Amniotic stem cell (primary cell): ENCODE measurements at places on chromosomes 5 and 9.

- DNase-seq: no peak
Observed at GRCh38 chr9:94210616-94211603, 48.2 kb upstream of the ZNF169 start.

GRCh38 chr5:160694896-160695295 lies 157.1 kb downstream of the ATP10B start:
- DNase-seq: no peak

DNA sequence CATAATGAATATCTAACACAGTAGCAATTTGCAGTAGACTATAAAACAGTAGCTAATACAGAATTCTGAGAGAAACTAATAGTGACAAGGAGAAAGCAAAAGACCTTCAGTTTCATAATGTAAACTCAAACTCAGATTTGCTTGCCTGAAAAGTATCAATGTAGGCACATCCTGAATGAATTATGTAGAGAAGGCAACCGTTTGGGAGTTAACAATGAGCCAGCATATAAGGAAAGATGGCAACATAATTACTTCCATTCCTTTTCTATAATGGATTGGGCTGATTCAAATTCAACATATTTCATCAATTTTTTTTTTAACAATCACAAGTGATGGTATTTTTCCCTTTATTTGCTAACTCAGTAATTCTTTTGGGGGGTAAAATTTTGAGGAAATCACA lies 261.6 kb downstream of the SEMA5A start:
- no peak for DNase-seq

- DNase-seq: no peak
Observed at GRCh38 chr5:36407396-36407795, 105.7 kb upstream of the RANBP3L start.

GRCh38 chr9:1140057-1140456 lies 89.9 kb downstream of the DMRT2 start:
- no peak for DNase-seq

- DNase-seq: no peak
Observed at GRCh38 chr5:1797103-1797800, 2.4 kb downstream of the MRPL36 start.

DNA sequence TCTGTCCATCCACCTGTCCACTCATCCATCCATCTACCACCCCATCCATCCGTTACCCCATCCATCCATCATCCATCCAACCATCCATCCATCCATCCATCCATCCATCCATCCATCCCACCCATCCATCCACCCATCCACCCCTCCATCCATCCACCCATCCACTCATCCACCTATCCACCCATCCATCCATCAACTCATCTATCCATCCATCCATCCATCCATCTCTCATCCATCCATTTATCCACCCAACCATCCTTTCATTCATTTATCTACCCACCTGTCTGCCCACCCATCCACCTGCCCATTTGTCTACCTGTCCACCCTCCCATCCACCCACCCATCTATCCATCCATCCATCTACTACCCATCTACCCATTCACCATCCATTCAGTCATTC lies 84.1 kb upstream of the ASS1 start:
- no peak for DNase-seq

- no peak for DNase-seq
Observed at GRCh38 chr5:134127376-134127861, 12.9 kb downstream of the TCF7 start.

GRCh38 chr5:5941486-5941885 lies 436.9 kb downstream of the MED10 start:
- DNase-seq: no peak

DNA sequence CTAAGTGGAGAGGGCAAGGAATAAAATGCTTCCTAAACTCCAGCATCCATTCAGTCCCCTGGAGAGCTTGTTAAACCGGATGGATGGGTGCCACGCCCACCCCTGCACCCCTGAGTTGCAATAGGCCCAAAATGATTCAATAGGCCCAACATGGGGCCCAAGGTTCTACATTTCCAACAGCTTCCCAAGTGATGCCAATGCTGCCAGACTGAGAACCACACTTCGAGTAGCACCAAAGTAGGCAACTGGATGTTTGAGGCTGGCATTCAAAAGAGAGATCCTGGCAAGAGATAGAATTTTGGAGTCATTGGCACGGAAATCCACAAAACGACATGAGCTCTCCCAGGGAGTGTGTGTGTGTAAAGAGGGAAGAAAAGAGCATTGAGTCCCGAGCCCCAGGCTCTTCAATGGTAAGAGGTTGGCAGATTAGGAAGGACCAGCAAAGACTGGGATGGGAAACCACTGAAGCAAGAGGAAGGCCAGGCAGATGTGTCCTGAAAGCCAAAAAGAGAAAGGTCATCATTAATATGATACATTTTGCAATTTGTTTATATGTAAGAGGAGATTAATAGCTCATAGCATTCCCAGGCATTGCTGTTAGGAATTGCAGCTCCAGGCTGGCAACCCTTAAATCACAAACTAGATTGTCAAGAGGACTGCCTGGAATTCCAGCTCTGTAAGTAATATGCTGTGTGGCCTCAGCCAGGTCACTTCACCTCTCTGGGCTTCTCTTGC lies 130.6 kb downstream of the KCNIP1 start:
- no peak for DNase-seq

- DNase-seq: no peak
Observed at GRCh38 chr5:82595113-82595512, 317.0 kb upstream of the RPS23 start.

GRCh38 chr9:112753725-112754124 lies 3.2 kb downstream of the SNX30 start:
- DNase-seq: peak; percentile 56

DNA sequence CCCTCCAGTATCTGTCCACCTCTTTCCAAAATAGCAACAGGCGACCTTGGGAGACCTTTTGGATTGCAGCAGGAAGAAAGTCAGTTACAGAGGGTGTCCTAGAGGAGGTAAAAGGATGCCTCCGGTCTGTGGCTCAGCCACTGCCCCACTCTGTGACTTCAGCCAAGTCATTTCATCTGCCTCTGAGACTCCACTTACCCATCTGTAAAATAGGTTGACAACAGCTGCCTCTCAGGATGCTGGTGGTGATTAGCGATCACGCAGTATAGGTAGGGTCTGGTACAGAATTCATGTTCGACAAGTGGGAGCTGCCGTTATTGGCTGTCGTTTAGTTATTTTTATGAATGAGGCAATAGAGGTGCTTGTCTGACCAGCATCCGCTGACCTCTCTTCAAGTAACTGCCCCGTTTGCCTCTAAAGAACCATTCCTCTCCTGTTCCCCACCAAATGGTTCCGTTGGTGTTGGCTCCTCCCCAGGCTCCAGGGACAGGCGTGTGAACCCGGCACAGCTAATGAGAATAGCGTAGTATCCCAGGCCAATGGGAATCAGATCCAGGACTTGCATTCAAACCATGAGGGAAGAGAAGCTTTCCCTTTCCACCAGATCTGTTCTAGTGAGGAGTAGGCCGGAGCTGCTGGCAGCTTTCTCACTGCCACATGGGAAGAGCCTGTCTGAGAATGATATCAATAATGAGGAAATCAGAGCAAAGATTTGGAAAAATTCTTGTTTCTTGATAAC lies 64.1 kb downstream of the SMIM23 start:
- no peak for DNase-seq

DNA sequence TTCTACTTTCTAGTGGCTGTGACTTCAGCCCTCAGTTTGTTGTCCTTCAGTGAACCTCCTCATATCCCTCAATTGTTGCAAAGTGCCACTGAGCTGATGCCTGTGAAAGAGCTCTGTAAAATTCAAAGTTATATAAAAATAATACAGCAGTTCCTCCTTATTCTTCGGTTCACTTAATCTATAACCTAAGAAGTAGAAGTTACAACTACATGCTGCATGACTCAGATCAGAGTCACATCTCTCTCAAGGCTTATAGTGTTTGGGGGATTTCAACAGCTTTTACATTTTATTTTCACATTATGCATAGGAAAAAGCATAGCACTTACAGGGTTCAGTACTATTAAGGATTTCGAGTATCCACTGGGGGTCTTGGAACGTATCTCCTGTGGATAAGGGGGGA lies 25.1 kb upstream of the GCNT1 start:
- no peak for DNase-seq

DNA sequence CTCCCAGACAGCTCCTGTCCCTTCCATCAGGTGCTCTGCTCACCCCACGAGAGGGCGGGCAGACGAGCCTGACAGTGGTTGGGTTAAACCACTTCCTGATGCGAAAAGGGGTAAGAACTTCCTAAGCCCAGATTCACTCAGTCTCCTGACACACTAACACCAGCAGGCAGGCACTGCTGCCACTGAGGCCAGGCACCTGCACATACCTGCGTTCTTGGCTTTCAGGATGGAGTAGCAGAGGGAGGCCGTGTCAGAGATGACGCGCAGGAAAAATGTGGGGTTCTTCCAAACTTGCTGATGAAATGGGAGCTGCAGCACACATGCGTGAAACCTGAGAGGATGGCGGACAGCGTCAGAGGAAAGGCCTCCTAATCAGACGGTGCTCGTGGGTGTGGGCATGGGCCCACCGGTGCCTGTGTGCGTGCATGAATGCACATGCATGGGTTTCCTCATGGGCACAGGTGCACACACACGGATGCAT lies 29.9 kb downstream of the SLC6A18 start:
- no peak for DNase-seq

DNA sequence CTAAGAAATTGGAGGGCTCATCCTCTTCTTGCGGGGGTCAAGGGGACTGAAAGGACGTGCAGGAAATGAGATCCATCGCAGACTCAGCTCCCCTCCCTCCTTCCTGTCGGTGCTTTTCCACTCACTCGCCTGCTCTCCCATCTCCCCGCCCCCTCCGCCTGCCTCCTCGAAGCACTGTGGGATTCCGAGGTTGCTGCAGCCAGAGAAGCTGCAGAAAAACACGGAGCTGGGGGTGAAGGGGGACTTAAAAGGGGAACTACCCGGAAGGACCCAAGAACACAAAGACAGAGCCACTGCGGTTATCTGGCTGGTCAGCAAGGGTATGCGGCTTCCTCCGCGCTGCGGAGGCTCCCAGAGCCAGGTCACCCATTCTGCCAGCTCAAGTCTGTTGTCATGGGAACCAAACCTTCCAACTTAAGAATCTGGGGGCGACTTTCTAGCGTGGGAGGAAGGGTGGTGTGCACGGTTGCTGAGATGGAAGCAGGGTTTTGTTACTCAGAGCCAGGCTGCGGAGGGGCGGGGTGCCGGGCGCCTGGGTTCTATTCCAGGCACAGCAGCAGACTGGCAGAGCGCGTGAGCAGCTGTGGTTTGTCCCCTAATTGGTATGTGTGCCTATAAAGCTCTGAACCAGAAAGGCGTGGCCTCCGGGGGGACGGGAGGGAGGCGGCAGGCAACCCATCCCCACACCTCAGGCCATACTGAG lies 24.9 kb downstream of the PCDHGC5 start:
- peak; percentile 83 for DNase-seq

- DNase-seq: no peak
Observed at GRCh38 chr9:16205455-16205854, 652.6 kb downstream of the CCDC171 start.

DNA sequence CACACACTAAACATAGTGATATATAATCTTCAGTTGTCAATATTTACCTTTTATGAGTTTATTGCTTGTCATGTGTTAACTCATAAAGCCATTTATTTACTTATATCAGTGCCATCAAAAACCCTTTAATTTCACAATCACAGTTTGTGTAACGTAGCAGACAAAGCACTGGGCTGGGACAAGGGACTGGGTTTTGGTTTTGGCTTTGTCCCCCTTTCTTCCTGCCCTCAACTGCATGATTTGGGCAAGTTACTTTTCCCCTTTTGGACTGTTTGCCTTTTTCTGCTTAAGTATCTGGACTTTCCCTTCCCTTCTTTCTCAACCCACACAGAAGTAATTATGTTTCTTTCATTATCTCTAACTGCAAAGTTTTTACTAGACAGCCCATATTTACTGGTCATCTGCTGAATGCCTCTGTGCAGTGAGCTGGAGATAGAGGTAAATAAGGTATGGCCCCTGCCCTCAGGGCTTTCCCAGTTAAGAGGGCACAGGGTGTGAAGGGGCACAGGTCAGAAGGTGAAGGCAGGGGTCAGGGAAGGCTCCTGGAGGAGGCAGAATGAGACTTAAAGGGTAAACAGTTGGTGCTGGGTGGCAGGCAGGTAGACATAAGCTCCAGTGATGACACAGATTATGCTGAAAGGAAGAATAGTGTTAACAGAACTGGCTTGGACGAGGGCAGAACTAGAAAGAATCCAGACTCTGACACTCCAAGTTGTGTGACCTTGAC lies 14.8 kb upstream of the NR3C1 start:
- DNase-seq: no peak

GRCh38 chr9:71783120-71783523 lies 14.8 kb upstream of the CEMIP2 start:
- DNase-seq: no peak

DNA sequence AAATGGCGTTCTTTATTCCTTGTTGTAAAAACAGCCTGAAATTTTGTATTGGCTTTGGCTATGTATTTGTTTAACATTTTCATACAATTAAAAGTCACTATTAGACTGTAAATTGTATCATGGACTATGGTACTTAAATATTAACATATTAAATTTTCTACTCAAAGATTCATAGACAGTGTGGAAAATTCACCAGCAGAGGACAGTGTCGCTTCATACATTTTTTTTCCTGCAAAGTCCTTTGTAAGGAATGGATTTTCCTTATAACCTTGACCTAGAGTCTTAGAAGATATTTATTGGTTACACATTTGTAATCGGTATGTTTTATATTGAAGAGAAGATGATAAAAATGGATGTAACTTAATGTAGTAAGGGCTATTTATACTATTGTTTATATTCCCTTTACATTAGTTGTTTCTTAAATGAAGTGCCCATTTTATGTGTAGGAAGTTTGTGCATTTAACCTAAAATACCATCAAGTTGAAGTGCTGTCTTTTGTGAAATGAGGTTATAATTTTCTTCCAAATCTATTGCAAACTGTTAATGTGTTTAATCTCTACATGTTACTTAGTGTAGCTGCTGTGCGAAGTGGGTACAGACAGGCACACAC lies 150.1 kb downstream of the KDM4C start:
- no peak for DNase-seq

- no peak for DNase-seq
Observed at GRCh38 chr5:170576602-170577535, 73.0 kb downstream of the KCNIP1 start.

DNA sequence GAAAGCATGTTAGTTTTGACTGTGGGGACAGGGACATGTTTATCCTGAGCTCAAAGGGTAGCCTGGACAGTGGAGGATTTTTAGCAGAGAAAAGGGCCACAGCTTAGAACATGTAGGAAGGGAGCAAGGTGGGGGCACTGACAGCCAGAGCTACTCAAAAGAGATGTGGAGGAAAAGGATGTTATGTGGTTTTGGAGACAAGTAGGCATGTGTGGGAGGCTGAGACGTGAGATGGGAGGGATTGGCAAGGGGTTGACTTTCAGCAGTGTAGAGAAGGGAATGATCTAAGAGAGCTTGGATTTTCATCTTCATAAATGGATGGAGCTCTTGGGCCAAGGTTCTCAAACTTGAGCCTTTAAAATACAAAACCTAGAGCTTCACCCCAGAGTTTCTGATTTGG lies 24.0 kb downstream of the SYK start:
- no peak for DNase-seq

- no peak for DNase-seq
Observed at GRCh38 chr9:125262294-125262991, 817 bp downstream of the GAPVD1 start.

DNA sequence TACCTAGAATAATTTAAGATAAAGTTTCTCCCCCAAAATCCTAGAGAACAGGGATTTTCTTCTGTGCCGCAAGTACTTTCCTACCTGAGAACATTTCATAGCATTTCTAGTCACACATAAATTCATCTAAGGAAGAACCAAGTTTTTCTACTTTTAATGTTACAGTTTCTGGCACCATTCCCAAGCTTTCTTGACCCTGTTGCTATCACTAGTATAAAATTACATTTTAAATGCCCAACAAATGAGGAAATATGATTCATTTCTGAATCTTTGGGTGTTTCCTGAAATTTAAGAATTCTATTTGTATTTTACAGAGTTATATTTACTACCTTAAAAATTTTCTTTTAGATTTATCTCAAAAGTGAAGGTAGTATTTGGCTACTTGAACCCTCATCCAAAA lies 137.8 kb downstream of the LPAR1 start:
- no peak for DNase-seq
